GDM1 (cell line): ENCODE measurements at places on chromosomes 2 and 18.

GRCh38 chr2:115183144-115183543 is 740.7 kb downstream of the DPP10 start:
- DNase-seq, result no peak

- DNase-seq, result no peak
Measured at GRCh38 chr2:141475801-141476200, 655.0 kb downstream of the LRP1B start.

GRCh38 chr2:166180951-166181812 is 53.4 kb upstream of the SCN1A start:
- no peak for DNase-seq

- no peak for DNase-seq
Measured at GRCh38 chr2:86143926-86144685, 38.1 kb downstream of the PTCD3 start.

DNA sequence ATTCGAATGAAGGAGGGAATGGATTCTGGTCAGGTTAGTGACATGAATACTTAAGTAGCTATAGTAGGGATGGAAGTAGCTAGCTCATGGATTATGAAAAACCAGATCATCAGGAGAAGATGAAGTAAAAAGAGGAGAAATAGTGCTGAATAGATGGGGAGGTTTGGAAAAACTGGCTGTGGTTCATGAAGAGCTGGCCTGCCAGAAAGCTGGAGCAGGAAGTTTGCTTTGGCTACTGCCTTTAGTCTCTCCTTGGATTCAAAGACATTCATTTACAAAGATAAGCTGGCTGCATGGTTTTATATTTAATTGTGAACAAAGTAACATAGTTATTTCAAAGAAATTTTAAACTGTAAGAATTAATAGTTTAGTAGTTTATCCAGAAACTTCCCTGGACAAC is 567.0 kb downstream of the RIT2 start:
- DNase-seq, result no peak

- DNase-seq, result no peak
Measured at GRCh38 chr2:199160677-199161465, 296.9 kb downstream of the SATB2 start.

DNA sequence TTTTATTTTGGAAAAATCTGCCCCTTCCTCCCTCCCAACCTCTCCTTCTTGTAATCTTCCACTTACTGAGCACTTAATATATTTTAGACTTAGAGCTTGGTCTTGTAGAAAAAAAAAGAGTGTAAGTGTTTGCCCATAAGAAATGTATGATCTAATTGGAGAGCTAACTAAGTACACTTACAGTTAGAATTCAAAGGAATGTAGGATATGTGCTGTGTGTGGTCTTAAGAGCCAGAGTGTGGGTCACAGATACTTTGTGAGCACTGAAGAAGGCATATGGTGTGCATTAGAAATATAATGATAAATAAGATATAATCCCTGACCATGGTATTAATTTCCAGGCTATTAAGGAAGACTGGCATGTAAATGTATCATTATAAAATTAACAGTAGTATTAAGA is 91.8 kb upstream of the ZNF521 start:
- DNase-seq, result no peak

- no peak for DNase-seq
Measured at GRCh38 chr18:13643261-13643751, 83.1 kb downstream of the FAM210A start.

GRCh38 chr2:101904916-101905315 is 86.8 kb upstream of the IL1R2 start:
- no peak for DNase-seq

- DNase-seq, result no peak
Measured at GRCh38 chr2:6911721-6912120, 5.5 kb upstream of the RNF144A start.

DNA sequence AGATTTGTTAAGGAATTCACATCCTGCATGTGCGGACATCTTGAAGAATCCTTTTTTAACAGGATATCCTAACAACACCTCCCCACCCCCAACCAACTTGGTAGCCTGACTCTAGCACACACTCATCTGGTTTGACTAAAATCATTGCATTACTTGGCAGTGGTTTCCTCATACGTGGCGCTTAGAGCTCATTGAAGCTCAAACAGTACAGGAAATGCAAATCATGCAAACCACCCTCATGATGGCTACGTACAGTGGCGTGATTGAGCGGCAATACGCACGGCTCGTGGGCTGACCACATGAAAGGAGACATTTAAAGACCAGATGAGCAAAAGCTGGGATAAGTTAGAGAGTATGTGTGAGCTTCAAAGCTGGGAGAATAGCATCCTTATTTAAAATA is 336.2 kb downstream of the ZEB2 start:
- no peak for DNase-seq

DNA sequence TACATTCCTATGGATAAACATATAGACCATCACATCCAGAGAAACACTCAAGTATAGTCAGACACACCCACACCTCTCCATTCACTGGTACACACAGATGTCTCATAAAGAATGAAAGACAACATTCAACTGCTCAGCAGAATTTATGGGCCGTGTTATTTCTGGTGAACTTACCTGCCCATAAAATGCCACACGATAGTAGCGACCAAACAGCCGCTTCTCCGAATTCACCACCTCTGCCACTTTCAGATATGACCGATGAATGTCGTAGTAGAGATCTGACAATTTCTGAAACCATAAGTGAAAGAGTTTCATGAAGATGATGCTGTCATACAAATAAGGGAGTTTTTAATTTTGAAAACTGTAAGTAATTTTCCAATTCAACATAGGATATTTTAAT is 70.7 kb upstream of the CCDC195 start:
- no peak for DNase-seq

DNA sequence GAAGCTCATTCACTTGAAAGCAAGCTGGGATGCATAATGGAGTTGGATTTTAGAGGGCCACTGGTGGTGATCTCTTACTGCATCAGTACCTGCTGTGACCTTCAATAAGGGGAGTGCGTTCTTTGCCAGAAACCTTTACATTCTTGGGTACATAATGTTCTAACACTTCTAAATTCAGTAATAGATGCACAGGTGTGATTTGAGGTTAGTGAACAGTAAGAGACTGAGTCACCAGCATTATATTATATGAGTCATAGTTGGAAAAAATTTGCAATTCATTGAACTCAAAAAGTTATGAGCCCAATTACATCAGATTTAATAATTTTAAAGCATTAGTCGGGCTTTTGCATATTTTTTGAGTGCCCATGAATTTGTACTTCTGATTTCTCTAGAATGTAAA is 803.3 kb downstream of the ADCYAP1 start:
- DNase-seq, result no peak

GRCh38 chr2:168220965-168221819 is 26.2 kb downstream of the STK39 start:
- DNase-seq, result no peak

DNA sequence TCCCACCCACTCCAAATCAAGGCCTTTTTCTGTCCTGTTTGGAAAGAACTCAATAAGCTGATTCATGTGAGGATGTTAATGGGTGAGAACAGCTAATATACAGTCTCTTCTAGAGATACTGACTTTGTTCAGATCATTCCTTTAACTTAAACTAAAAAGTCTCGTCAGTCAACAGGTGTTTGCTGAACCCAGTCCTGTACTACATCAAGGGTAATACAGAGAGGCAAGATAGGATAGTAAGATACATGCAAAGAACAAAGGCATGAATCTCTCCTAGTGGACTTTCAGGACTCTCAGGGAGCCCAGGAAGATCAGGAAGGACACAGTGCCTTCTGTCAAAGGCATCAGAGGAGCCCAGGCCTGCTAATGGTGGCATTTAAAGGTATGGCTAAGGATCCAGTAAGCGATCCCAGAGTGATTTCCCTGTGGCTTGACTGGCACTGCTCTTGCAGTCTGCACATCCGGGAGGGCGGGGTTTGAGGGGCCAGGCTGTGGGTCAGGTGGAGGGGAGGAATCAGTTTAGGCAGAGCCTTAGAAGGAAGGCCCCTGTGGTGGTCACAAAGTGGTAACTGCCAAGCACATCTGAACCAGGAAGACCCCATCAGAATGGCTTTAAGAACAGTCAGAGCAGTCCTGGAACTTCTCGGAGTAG is 54.0 kb downstream of the EPAS1 start:
- no peak for DNase-seq

- DNase-seq, result no peak
Measured at GRCh38 chr2:12284037-12284436, 432.7 kb upstream of the TRIB2 start.

DNA sequence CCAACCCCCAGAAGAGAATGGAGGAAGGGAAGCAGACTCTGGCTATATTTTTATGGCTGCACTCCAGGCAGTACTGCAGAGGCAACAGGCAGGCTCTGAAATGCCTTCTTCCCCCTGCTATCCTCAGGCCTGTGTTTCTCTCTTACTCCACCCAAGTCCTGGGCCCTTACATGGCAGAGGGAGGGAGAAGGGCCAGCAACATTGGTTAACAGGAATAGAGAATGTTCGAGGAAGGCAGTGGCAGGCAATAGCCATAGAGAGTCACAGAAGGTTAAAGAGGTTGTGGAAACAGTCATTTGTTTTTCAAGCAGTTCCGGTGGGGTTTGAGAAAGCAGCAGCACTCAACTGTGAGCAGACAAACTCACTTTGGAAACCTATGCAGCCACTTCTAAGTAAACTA is 15.1 kb upstream of the DARS1 start:
- no peak for DNase-seq

GRCh38 chr2:181466661-181467576 is 9.7 kb downstream of the ITGA4 start:
- DNase-seq, result peak; percentile 24

GRCh38 chr2:4358837-4359236 is 655.5 kb downstream of the DCDC2C start:
- no peak for DNase-seq

DNA sequence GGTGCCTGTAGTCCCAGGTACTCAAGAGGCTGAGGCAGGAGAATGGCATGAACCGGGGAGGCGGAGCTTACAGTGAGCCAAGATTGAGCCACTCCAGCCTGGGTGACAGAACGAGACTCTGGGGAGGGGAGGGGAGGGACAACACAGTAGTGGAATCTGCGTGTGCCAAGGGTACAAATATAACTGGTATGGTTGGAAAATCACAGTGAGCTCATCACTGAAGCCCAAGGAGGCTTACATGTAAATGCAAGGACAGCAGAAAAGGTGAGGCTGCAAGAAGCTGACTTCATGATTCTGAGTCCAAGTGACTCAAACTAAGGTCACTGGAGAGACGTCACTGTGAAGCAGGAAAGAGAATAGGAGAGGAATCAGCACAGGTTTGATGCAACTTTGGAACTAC is 9.2 kb downstream of the SEPTIN10 start:
- no peak for DNase-seq

GRCh38 chr2:231222318-231223000 is 24.0 kb downstream of the ARMC9 start:
- no peak for DNase-seq

DNA sequence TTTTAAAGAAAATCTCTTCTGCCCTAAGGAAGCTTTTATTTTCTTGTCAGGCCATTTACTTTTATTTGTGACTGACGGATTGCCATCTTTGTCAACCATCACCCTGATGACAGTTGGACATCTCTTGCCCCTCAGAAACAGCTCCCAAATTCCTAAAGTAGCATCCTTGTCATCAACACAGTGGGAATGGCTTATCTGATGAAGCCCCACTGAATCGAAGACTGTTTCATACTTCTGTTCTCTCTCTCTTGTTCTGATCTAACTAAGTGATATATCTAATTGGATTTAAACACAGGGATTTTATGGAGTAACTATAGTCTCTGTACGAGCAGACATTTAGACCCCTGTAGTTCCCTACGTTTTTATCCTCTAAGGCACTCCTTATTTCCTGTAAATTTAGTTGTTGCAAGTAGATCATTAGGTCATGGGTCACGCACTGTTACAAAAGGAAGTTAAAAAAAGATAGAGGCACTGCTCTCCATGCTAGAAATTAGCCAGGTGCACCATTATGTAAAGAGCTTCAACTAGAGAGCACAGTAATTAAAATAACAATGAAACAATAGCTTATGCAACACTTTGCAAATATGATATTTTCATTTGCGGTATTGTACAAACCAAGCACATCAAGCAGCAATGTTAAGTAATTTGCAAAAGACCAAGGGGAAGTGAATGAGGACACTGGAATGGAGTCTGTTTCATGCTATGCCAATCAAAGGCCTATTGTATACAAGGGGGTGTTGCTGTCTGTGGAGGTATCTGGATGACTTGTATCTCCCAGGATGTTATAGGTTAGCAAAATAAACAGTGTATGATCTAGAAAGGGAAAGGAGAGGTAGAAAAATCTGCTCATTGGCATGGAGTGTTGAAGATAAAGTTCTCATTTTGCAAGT is 284.7 kb downstream of the LRRTM1 start:
- no peak for DNase-seq

GRCh38 chr18:10213526-10213925 is 240.9 kb upstream of the APCDD1 start:
- DNase-seq, result no peak

DNA sequence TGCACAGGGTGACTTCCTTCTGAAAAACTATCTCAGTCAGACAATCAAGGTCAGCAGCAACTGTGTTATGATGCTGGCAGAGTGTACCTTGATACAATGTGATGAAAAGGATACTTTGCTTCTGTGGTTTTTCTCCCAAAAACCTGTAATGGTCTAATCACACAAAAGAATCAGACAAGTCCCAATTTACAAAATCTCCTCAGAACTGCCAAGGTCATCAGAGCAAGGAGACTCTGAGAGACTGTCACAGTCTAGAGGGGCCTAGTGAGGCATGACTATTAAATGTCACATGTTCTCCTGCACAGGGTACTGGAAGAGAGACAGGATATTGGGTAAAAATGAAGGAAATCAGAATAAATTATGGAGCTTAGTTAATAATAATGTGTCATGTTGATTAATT is 185.4 kb downstream of the ST6GAL2 start:
- no peak for DNase-seq

- DNase-seq, result no peak
Measured at GRCh38 chr18:72372076-72372475, 172.1 kb downstream of the CBLN2 start.

GRCh38 chr2:106085181-106085940 is 108.7 kb downstream of the UXS1 start:
- DNase-seq, result no peak

- no peak for DNase-seq
Measured at GRCh38 chr18:48627216-48627615, 88.4 kb downstream of the CTIF start.

DNA sequence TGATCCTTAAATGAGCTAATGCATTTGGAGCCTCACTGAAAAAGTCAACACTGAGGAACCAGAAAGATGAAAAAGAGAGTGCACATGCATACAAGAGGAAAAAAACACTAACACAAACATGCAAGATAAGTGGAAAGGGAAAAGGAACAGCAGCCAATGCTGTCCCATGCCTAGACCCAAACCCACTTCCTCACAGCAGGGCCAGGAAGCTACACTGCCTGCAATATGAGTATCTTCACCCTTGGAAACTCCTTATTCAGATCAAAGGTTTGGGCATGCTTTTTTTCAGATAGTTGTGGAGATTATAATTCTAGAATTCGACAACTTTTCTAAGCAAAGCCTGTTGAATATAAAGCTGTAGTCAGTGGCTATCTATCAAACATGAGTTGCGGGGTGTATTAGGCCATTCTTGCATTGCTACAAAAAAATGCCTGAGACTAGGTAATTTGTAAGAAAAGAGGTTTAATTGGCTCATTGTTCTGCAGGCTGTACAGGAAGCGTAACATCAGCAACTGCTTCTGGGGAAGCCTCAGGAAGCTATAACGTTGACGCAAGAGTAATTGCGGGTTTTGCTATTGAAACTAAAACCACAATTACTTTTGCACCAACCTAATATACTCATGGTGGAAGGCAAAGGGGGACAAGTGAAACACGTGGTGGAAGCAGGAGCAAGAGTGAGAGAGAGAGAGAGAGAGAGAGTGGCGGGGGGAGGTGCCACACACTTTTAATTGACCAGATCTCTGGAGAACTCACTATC is 138.2 kb downstream of the MBD2 start:
- DNase-seq, result no peak

GRCh38 chr2:228541789-228542188 is 360.3 kb upstream of the SPHKAP start:
- DNase-seq, result no peak
